ENCODE measurements at places on chromosomes 13 and 19. TPM values are rescaled to one million over a fixed set of nuclear protein-coding genes. Genes with fewer than 3 reads are reported as not detected.

- DNase-seq: no peak
Observed at GRCh38 chr13:24911133-24911908, 147.4 kb downstream of the RNF17 start.

DNA sequence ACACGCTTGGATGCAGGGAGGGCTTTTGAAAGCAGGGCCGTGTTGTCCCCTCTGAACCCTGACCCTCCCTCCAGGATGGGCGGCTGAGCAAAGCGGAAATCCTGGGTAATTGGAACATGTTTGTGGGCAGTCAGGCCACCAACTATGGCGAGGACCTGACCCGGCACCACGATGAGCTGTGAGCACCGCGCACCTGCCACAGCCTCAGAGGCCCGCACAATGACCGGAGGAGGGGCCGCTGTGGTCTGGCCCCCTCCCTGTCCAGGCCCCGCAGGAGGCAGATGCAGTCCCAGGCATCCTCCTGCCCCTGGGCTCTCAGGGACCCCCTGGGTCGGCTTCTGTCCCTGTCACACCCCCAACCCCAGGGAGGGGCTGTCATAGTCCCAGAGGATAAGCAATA lies 15.2 kb downstream of the RCN3 start:
- DNase-seq: no peak

The ATP12A gene
- not detected for total RNA-seq

The MISP3 gene
- 2.3 TPM for total RNA-seq

DNA sequence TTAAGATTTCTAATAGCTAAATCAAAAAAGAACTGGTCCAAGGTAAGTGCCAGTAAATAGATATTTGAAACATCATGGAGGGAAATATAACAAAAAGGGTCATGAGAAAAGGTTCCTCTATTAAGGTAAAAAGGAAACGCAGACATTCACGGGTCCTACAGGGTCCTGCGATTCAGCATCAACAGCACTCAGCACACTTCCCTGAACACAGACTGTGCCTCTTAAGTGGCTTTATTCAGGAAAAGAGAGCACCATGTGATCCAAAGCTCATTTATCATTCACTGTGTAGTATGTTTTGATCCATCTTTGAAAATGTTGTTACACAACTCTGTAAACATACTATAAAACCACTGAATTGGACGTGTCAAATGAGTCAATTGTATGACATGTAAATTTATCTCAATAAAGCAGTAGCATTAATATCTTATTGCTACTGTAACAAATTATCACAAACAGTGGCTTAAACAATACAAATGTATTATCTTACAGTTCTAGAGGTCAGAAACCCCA lies 33.7 kb downstream of the CRYL1 start:
- no peak for DNase-seq

The CDC42EP5 gene
- total RNA-seq: 10.1 TPM

DNA sequence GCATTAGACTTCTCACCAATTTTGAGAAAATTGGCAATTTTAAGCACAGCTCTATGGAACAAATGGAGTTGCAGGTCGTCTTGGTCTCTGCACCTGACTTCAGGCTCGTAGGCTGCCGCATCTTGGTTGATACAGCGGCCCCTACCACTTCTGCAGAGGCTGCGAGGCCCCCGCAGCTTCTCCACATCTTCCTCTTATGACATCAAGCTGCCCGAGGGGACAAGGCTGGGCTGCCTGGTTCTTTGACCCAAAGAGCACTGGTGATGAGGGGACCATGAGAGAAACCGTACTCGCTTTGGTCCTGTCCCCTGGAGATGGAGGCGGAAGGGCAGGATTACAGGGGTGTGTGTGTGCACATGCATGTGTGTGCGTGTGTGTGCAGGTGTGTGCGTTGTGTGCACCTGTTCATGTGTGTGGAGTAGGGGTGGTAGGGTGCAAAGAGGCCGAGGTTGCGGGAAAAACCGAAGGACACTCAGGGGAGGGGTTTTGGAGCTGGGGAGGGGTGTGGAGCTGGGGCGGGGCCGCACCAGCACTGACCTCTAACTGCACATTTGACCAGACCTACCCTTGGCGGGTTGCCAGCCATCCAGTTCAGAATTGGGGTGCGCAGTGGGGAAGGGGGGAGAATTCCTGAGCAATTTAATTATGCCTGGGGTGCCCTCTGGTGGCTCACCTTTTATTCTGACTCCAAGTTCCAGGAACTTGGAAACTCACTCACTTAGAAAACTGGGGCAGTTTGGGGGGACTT lies 65.1 kb upstream of the ARHGEF7 start:
- no peak for DNase-seq

GRCh38 chr13:85140192-85140591 lies 659.0 kb downstream of the SLITRK6 start:
- DNase-seq: no peak

GRCh38 chr13:112212533-112212932 lies 145.6 kb downstream of the SOX1 start:
- no peak for DNase-seq

DNA sequence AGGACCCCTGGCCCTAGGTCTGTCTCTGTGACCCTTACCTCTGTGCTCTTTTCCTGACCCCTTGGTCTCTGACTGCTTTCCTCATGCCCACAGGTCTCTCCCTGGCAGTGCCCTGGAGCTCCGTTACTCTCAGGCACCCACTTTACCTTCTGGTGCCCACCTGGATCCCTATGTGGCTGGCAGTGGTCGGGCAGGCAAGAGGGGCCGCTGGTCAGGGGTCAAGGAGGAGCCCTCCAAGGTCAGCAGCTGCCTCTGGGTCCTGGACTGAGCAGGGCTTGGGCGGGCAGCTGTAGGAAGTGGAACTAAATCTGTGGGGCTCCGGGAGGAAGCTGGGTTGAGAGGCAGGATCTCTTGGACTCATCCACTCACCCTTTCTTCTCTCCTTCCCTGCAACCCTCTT lies 16.3 kb downstream of the PPFIA3 start:
- no peak for DNase-seq

The CYP2S1 gene
- total RNA-seq: 5.0 TPM

DNA sequence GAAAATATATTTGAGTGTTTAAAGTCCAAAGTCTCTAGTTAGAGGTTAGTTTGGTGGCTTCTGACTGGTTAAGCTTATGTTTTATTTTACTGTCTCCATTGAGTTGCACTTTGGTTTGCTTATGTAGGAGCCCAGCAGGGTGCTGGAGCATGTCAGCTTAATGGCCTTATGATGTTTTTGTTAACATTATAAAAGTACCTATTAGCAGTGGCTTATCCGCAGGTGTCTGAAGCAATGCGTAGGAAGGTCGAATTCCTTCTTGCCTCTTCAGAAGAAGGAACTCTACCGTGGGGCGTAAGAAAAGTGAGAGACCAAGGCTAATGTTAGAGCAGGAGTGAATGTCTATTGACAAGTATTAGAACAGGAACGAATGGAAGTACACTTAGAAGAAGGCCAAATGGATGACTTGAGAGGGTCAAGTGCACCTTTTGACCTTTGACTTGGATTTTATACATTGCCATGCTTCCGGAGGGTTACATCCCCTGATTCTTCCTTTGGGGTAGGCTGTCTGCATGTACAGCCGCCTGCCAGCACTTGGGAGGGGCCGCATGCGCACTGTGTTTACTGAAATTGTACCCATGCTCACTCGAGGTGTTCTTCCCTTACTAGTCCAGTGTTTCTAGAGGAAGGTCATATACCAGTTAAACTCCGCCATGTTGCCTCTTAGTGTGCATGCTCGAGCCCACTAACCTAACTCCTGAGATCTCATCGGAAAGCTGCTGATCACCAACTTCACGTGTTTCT lies 793.9 kb upstream of the PCDH9 start:
- no peak for DNase-seq

GRCh38 chr19:28020619-28021258 lies 1192.2 kb downstream of the UQCRFS1 start:
- no peak for DNase-seq

- no peak for DNase-seq
Observed at GRCh38 chr19:14972676-14973075, 7.0 kb downstream of the SLC1A6 start.

- peak; percentile 84 for DNase-seq
Observed at GRCh38 chr13:32984857-32985626, 31.2 kb upstream of the KL start.

- no peak for DNase-seq
Observed at GRCh38 chr13:75906315-75906714, 270.2 kb downstream of the LMO7 start.

GRCh38 chr13:20258208-20258962 lies 26.3 kb upstream of the GJB6 start:
- peak; percentile 29 for DNase-seq

The LHB gene
- total RNA-seq: not detected

DNA sequence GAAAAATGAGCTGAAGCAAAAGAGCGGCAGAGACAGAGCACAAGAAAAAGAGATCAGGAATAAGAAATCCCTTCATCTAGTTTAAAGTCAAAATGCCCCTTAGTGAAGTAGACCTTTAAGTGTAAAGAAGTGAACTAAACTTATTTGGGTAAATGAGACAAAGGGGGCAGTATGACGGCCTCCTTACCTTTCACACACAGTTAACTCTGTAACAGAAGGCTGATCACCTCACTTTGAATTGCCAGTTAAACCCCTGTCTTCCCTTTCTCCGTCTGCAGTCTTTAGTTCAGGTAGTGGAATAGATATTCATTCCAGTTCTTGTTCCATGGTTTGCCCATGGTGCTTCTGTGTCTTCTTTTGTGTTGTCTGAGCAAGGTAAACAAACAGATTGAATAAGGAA lies 1029.8 kb downstream of the DIAPH3 start:
- DNase-seq: no peak

DNA sequence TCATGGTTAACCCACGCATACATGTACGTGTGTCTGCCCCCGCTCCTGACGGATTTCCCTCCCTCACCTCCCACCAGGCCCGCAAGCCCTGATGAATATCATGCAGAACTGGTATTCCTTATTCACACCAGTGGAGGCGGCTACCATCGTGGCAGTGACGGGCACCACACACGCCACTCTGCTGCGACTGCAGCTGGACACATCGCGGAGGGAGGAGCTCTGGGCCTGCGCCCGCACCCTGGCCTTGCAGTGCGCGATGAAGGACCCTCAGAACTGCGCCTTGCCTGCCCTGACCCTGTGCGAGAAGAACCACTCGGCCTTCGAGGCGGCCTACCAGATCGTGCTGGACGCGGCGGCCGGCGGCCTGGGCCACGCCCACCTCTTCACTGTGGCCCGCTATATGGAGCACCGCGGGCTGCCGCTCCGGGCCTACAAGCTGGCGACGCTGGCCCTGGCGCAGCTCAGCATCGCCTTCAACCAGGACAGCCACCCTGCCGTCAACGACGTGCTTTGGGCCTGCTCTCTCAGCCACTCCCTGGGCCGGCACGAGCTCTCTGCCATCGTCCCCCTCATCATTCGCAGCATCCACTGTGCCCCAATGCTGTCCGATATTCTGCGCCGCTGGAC lies 35.0 kb downstream of the ZSWIM4 start:
- DNase-seq: no peak

The CAPN12 gene
- not detected for total RNA-seq

GRCh38 chr19:4916292-4917082 lies 7.2 kb downstream of the UHRF1 start:
- no peak for DNase-seq

GRCh38 chr13:40668335-40668734 lies 1.9 kb upstream of the FOXO1 start:
- no peak for DNase-seq

- no peak for DNase-seq
Observed at GRCh38 chr19:10379880-10380312, 476 bp downstream of the TYK2 start.

GRCh38 chr13:46778890-46779289 lies 18.1 kb downstream of the ESD start:
- no peak for DNase-seq

DNA sequence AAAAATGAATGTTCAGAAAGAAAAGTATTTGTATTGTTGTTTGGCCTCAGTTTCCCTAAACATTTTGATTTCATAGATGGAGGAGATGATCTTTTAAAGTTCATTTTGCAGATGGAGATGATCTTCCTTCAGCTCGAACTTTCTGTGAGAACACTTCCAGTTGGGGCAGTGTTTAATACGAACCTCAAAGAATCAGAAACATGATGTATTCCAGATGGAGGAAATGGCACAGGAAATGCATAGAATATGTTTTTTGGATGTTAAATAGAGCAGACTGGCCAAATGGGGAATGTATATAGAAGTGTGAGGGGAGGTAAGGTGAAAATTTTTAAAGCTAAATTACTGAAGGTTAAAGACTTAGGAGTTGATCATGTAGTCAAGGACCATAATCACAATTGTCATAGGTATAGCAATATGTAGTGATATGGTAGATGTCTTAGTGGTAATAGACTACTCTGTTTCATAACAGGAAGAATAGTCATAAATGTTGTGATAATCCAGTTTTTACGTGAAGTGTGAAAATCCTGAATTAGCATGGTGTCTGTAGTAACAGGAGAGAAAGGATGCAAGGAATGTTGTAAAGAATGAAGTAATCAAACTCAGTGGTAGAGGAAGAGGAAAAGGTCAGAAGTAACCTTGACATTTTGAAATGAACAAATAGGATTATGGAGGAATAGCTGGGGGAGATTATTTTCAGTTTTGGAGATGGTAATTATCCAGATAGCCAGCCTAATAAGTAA lies 5.1 kb downstream of the RAP2A start:
- DNase-seq: no peak

GRCh38 chr19:33459222-33460090 lies 62.1 kb downstream of the PEPD start:
- no peak for DNase-seq
